ENCODE measurements at places on chromosomes 5 and 9.

- no peak for DNase-seq
Measured at GRCh38 chr9:31253800-31254762, 1130.4 kb upstream of the ACO1 start.

- DNase-seq, result no peak
Measured at GRCh38 chr9:80503671-80504281, 932.0 kb downstream of the TLE4 start.

DNA sequence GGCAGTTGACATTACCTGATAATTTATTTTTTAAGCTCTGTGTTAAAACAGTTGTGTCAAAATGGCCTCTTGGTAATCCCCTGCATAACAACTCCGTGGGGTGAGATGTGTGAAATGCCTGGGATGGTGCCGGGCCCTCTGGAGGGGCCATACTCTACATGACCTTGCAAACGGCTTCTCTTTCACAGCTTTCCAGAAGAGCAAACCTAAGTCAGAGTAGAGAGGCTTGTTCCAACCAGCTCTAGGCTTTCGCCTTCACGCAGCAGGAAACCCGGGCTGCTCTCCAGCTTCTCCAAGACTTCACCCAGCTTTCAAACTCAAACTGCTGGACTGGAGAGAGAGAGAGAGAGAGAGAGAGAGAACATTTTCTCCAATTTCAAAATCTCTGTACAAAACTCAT, 120.1 kb downstream of the SNX18 start:
- DNase-seq, result no peak

DNA sequence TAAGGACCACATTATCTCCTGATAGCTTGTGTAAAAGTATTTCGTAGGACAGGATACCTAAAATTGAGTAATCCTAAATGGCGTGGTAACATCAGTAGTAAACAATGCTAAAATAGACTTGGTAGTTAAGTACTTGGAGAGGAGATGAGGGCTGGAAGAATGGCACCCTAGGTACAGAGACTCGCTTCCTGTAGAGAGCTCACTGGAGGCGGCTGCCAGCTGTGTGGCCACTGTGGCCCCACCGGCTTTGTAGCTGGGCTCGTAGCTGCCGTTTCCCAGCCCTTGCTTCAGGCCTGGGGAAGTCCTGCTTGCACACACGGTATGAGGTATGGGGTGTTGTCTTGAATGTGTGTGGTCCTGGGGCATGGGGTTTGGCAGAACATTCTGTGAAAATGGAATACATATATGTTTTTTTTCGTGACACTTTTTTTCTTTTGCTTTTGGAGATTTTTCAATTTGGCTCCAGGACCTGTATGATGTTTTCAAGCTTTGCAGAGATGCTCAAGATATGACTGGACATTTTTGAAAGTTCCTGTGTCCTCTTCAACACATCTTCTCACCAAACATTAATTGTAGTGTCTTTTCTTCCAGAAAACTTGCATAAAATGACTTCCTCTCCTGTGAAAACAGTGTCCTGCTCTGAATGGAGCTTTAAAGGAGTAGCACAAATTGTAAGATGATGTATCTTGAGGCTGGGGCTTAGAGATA, 58.0 kb downstream of the RCL1 start:
- no peak for DNase-seq

- no peak for DNase-seq
Measured at GRCh38 chr9:84492366-84493159, 152.0 kb upstream of the SLC28A3 start.

- peak; percentile 4 for DNase-seq
Measured at GRCh38 chr5:116675626-116675910, 100.9 kb upstream of the SEMA6A start.

DNA sequence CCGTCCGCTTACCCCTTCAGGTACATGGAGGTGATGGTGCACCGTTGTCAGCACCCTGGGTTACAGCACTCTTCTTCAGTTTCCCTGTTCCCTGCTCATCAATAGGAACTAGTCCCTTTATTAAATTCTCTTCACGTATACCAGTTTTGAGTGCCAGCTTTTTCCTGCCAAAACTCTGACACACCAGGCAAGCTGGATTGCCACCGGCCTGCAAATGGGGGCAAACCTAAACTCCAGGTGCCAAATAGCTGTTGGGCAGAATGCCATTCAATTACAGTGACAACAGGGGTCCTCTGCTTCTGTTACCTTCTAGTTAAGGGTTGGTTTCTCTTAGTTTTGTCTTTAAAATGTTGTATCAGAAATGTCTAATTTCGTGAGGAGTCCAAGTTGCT, 400.4 kb downstream of the OSTF1 start:
- no peak for DNase-seq

All from fibroblast of skin of right biceps (primary cell).